ENCODE measurements at places on chromosomes 12 and 14.
A peak's percentile ranks its signal among the peaks of the same experiment; 100 is the strongest.

DNA sequence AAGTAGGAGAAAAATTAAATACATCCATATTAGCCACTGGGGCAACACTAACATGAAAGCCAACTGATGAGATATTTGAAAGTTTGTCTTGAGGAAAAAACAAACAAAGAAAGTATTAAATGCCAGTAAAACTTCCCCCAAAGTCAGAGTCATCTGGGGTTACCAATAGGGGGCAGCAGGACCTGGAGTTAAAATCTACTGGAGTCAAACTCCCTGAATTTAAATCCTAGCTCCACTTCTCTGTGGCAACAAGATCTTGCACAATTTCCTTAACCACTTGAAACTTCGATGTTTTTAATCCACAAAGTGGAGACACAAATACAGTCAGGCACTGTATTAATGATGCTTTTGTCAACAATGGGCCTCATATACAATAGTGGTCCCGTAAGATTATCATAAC is 14.4 kb downstream of the PLEKHG7 start:
- no peak for DNase-seq

- no peak for DNase-seq
Measured at GRCh38 chr14:77707355-77707723, 484 bp downstream of the ALKBH1 start.

GRCh38 chr14:70827347-70827746 is 18.0 kb upstream of the MAP3K9 start:
- DNase-seq = no peak

- DNase-seq = no peak
Measured at GRCh38 chr14:81385419-81385818, 14.7 kb downstream of the STON2 start.

DNA sequence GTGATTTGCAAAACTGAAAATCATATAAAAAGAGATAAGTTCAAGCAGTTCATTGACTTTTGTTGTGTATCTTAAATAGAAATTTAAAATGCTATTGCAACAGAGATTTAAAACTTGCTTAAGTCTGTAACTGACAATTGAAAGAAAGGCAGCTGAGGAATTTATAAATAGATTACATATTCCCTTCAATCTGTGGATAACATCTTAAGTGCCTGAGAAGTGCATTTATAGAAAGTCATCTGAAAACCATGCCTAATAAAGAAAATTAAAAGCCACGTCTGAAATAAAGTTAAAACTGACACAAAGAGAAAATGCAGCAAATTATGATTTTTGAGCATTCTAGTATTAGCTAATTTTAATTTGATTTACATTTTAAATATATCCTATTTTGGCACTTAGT is 479.8 kb downstream of the MDGA2 start:
- DNase-seq = no peak

GRCh38 chr12:91926848-91927247 is 218.8 kb downstream of the BTG1 start:
- DNase-seq = no peak

DNA sequence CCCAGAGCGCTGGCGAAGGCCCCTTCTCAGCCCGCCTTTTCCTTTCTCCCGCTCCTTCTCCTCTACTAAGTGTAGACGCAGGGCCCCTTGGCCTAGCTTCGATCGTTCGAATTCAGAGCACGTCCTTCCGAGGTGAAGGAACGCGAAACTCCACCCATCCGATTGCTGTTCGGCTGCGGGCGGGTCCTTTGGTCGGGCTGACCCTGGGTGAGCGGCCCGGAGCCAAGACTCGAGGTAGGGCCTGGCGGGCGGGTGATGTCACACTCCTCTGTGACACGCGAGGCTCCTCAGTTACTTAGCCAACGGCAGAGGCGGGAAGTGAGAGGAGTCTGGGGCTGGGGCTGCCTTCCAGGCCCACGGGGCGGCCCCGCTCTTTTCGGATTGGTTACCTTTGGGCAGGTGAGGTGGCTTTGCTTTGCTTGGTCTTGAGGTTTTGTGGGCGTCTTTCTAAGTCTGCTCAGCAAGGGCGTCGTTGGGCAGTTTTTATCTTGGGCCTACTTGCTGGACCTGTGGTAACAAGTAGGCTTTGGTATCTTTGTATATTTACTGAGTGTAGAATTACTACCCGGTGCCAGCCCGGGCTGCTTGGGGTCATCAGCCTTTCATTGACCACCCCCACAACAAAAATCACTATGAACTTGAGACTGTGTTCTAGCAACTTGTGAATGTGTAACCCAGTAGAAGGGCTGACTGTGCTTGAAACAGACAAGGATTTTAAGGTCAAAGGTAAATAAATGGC is 694 bp downstream of the TMBIM6 start:
- DNase-seq = peak; percentile 71

GRCh38 chr14:93705513-93706156 is 82.7 kb downstream of the PRIMA1 start:
- DNase-seq = no peak

DNA sequence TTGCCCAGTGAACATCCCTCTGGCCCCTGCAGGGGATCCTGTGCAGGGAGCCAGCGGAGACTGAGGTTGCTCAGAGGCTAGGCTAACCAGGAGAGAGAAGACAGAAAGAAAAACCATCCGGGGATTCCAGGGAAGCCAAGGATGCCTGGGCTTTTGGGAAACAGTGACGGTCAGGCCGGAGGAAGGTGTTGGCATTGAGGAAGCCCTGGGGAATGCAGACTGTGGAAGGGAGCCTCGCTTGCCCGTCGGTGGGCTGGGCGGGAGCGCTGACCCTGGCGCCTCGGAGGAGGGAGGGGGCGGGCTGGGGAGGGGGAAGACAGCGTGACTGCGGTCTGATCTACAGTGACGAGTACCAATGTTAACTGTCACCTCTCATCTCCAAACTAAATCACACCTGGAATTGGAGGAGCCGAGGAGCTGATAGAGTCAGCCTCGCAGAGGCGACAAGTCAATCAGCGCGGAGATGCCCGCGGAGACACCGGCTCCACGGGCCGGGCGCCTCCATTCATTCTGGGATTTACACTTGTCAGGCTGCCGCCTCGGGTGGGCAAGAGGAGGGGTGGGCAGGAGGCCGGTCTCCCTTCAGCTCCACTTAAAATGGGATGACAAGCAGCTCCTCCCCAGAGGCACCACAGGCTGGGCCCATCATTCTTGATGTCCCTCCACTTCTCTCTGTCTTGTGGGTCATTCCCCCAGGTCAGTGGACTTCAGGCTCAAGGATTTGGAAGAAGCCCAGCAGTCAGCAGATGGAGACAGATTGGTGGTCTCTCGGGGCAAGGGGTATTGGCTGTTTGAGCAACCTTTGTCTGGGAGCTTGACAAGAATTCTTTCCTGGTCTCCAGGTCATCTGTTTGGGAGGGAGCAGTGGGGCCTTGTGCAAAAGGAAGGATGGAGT is 20.4 kb upstream of the GPATCH2L start:
- DNase-seq = no peak

DNA sequence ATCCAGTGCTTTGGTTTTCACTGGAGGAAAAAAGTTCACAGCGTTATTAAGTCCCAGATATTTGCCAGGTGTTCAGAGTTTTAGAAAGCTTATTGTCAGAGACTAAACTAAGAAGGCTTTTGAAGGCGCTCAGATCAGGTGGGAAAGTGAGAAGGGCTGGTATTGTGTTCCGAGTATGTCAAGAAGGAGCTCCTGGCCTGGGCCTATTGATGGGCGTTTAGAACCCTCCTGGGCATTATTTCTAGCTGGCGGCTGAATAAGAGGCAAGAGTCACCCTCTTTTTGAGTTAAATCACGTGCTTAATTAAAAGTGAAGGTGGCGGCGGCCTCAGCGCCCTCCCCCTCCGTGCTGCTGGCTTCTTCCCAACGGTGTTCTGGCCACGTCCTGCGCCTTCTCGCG is 20.9 kb upstream of the GNS start:
- no peak for DNase-seq

- peak; percentile 11 for DNase-seq
Measured at GRCh38 chr12:87687362-87687761, 341.8 kb downstream of the C12orf50 start.

- peak; percentile 9 for DNase-seq
Measured at GRCh38 chr12:126506426-126507182, 1441.4 kb downstream of the AACS start.

- DNase-seq = no peak
Measured at GRCh38 chr14:55794655-55795595, 214.9 kb downstream of the KTN1 start.

DNA sequence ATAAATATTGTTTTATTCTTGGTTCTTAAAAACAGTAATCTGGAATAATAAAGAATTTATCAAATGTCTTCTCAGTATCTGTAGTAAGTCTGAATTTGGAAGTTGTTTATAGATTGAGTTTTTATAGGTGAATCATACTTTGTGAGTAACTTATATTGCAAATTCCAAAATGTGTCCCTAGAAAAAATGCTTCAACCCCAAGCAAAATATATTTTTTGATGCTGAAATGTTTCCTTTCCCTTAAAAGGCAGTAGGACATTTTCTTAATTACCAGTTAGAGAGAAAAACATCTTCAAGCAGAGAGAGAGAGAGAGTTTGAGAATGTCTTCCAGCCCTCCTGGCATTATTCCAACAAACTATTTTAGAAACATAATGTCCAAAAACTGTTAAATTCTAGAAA is 37.9 kb downstream of the PELI2 start:
- no peak for DNase-seq
